SK-N-SH (cell line): ENCODE measurements at places on chromosomes 6 and 20. TPM values are rescaled to one million over a fixed set of nuclear protein-coding genes. Genes with fewer than 3 reads are reported as not detected.

DNA sequence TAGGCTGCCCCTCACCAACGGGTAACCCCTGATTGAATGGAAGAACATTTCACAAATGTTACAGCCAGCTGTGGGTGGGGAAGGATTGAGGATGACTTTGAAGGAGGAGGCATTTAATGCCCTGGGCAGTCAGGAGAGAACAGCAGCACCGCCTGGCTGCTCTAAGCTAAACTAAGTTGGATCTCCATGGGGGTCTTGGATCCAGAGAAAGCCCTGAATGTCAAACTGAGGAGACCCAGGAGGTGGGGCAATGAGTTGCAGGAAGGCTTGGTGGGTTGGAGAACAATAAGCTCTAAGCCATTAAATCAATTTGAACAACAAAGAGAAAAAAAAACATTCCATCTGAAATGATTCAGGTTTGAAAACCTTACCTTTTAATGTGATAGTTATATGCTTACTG is 35.4 kb downstream of the TMX4 start:
- no peaks in the 10 kb centered on the region for H3K4me1 ChIP-seq
- no peaks in the 10 kb centered on the region for H3K27me3 ChIP-seq
- peaks cover 75% of the 10 kb centered on the region for H3K36me3 ChIP-seq
- H3K27ac ChIP-seq, result no peak overlapping the region
- no peak for DNase-seq
- no peak overlapping the region for H3K4me3 ChIP-seq

DNA sequence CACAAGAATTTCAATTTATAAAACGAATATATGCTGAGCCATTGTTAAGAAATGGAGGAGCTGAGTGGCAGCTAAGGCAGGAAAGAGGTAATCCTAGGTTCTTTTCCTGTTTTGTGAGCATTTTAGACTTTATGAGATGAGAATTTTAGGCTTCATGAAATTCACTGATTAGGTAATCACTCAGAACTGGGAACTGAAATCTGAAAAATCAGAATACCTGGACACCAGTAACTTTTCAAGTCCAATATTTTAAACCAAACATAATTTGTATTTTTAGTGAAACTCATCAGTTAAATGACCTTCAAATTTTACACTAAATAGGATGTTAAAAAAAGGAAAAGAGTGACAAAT is 389.9 kb downstream of the HTR1B start:
- no peak overlapping the region for H3K27ac ChIP-seq
- H3K27me3 ChIP-seq, result no peaks in the 10 kb centered on the region
- DNase-seq, result no peak
- H3K4me3 ChIP-seq, result no peak overlapping the region
- no peaks in the 10 kb centered on the region for H3K4me1 ChIP-seq

DNA sequence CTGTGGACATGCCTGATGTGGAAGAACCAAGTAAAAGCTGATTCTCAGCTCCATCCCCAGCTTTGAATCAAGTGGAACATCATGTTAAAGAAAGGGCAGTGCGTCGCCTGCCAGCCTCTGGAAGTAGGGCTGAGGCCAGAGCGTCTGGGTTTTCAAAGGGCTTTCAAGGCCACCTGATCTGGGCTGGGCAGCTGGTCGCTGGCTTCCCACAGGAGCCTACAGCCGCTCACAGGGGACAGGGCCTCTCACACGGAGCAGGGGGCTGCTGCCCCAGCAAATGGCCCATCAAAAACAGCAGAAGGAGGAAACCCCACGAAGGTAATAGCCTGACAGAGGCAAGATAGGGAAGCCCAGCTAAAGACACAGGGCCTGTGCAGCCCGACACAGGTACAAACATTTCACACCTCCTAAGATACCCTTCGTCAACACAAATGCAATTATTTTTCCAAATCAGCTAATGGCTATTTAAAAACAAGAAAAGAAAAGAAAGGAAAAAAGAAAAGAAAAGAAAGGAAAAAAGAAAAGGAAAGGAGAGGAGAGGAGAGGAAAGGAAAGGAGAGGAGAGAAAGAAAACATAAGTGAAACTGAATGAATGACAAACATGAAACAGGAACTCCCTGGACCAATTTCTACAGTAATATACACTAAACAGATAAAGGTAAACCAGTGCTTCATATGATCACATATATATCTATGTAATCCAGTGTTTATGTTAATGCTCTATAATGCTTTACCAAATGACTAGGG is 24.8 kb downstream of the RRBP1 start:
- no peak overlapping the region for H3K27ac ChIP-seq
- no peak overlapping the region for H3K4me3 ChIP-seq
- DNase-seq, result peak; percentile 4
- no peaks in the 10 kb centered on the region; the same call in 1 of the 2 replicates for H3K4me1 ChIP-seq

GRCh38 chr20:52231230-52231746 is 39.7 kb upstream of the ZFP64 start:
- no peak overlapping the region for H3K27ac ChIP-seq
- no peak for DNase-seq
- H3K27me3 ChIP-seq, result no peaks in the 10 kb centered on the region
- no peaks in the 10 kb centered on the region; the same call in 1 of the 2 replicates for H3K4me1 ChIP-seq
- no peak overlapping the region for H3K4me3 ChIP-seq

- no peak overlapping the region for H3K4me3 ChIP-seq
- no peaks in the 10 kb centered on the region; the same call in 1 of the 2 replicates for H3K4me1 ChIP-seq
- no peak overlapping the region for H3K27ac ChIP-seq
- H3K36me3 ChIP-seq, result no peaks in the 10 kb centered on the region
These were observed 72.5 kb upstream of the SULF2 start for GRCh38 chr20:47857569-47858464.

GRCh38 chr6:30893666-30894065 is 9.3 kb downstream of the DDR1 start:
- no peak overlapping the region for H3K27ac ChIP-seq
- no peaks in the 10 kb centered on the region for H3K4me1 ChIP-seq
- no peak overlapping the region for H3K4me3 ChIP-seq

DNA sequence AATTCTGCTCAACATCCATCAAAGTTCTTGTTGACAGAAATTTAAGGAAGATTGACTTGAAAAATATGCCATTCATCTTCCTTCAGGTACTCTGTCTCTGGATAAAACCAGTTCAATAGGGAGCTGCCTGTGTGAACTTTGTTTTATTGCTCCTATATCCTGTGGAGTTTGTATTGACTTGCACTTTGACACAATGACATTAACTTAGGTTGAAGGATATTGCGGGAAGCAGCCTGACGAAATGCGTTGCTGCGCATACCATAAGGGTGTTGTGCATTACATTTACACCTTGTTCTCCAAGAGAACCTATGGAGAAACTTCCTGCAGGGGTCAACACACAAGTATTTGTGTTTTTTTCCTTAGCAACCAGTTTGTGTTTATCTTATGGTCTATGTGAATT is 185.4 kb upstream of the GRIK2 start:
- no peak overlapping the region for H3K4me3 ChIP-seq
- DNase-seq, result no peak
- no peak overlapping the region for H3K27ac ChIP-seq
- H3K4me1 ChIP-seq, result no peaks in the 10 kb centered on the region
- no peaks in the 10 kb centered on the region for H3K36me3 ChIP-seq

- peaks cover 3% of the 10 kb centered on the region; the same call in 1 of the 2 replicates for H3K4me1 ChIP-seq
- no peaks in the 10 kb centered on the region for H3K36me3 ChIP-seq
- H3K4me3 ChIP-seq, result no peak overlapping the region
- H3K27me3 ChIP-seq, result no peaks in the 10 kb centered on the region
- no peak overlapping the region for H3K27ac ChIP-seq
- no peak for DNase-seq
These were observed 287.1 kb downstream of the GMDS start for GRCh38 chr6:1958257-1958656.

GRCh38 chr20:15267935-15268334 is 930.5 kb upstream of the FLRT3 start:
- no peak overlapping the region for H3K4me3 ChIP-seq
- no peak overlapping the region for H3K27ac ChIP-seq
- H3K36me3 ChIP-seq, result no peaks in the 10 kb centered on the region
- no peaks in the 10 kb centered on the region for H3K27me3 ChIP-seq
- H3K4me1 ChIP-seq, result no peaks in the 10 kb centered on the region

DNA sequence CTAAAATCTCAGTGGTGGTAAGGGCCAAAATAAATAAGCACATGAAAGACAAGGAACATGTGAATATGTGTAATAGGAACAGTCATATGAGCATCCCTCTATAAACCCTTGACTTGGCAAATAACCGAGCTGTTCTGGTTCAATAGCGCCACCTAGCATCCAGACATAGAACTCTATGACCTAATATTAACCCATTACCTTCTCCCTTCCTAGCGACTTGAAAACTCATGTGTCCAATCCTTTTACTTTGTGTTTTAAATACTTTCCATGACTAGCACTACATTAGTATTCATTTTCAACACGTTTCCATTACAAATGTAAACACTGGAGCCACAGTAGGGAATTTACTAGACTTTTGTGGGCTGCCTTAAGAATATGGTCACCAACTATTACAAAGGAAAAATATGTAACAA is 279.7 kb downstream of the UST start:
- H3K27me3 ChIP-seq, result no peaks in the 10 kb centered on the region
- no peaks in the 10 kb centered on the region; the same call in 1 of the 2 replicates for H3K4me1 ChIP-seq
- DNase-seq, result peak; percentile 32
- H3K4me3 ChIP-seq, result no peak overlapping the region
- peak overlapping the region; percentile 36 for H3K27ac ChIP-seq
- peaks cover 12% of the 10 kb centered on the region for H3K36me3 ChIP-seq

GRCh38 chr6:156513504-156513903 is 263.7 kb upstream of the ARID1B start:
- no peak overlapping the region for H3K27ac ChIP-seq
- no peaks in the 10 kb centered on the region for H3K27me3 ChIP-seq
- H3K4me3 ChIP-seq, result no peak overlapping the region
- H3K4me1 ChIP-seq, result peaks cover 3% of the 10 kb centered on the region; the same call in 1 of the 2 replicates
- no peaks in the 10 kb centered on the region for H3K36me3 ChIP-seq

DNA sequence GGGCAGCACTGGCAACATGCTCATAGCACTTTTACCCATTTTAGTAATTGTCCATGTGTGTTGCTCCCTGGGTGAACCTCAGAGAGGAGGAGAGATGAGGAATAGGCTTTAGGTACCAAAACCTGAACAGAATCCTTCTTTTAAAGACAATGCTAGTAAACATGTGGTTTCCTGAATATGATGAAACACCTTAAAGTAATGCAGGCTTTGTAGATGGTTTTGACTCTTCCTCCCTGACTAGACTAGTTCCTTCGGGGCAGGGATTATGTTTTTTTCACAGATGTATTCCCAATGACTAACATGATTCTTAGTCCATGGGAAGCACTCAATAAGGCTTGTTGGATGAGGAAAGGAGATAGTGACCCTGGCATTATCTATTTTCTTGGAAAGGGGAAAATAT is 367.6 kb upstream of the JAG1 start:
- no peak overlapping the region for H3K4me3 ChIP-seq
- no peak for DNase-seq
- H3K36me3 ChIP-seq, result no peaks in the 10 kb centered on the region
- H3K27me3 ChIP-seq, result no peaks in the 10 kb centered on the region
- H3K4me1 ChIP-seq, result no peaks in the 10 kb centered on the region

GRCh38 chr6:54878718-54879117 is 32.1 kb downstream of the FAM83B start:
- H3K27me3 ChIP-seq, result no peaks in the 10 kb centered on the region; the same call in 1 of the 2 replicates
- no peak overlapping the region for H3K4me3 ChIP-seq
- H3K4me1 ChIP-seq, result no peaks in the 10 kb centered on the region
- H3K27ac ChIP-seq, result no peak overlapping the region

DNA sequence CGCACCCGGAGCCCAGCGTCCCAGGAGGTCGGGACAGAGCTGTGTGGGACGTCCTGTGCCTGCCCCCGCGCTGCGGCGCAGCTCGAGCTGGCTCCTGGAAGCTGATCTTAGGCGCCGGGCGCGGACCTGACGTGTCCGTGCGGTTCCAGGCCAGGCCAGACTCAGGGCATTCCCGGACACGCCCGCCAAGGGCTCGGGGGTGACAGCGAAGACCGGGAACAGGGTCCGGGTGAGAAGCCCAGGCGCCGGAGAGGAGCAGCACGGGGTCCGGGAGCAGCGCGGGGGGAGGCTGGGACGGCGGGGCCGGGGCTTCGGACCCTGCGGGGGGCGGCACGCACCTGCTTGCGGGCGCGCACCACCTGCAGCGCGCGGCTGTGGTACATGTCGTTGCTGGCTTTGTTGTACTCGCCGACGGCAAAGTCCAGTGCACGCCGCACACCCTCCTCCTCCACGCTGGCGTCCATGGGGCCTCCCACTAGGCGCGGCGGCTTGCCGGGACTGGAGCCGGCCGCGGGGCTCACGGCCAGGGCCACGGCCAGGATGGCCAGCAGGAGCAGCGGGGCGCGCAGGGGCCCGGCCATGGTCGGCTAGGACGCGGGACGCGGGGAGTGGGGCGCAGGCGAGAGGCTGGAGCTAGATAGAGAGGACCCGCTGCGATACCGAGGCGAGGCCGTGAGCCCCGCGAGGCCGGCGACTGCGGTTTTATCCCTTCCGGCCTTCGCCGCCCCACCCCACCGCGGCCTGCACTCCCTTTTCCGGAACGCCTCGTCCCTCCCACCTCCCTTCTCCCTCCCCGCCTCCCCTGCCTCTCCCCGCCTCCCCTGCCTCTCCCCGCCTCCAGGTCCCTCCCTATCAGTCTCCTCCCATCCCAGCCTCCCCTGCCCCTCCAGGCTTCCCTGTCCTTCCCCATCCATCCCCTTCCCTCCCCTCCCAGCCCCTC is at the start of gene CST3:
TSS of gene CST3 (minus strand) at position 674 of the 940 bp plus-strand sequence. CDS start at position 581, 93 bp downstream.
- peak within 1 kb of the TSS; percentile 96 for H3K4me3 ChIP-seq
- H3K36me3 ChIP-seq, result no peaks in the 10 kb centered on the region
- peak within 1 kb of the TSS; percentile 67 for H3K27ac ChIP-seq
- peaks cover 6% of the 10 kb centered on the region; the same call in 1 of the 2 replicates for H3K4me1 ChIP-seq

- H3K27ac ChIP-seq, result no peak overlapping the region
- DNase-seq, result no peak
- peaks cover 4% of the 10 kb centered on the region; the same call in 1 of the 2 replicates for H3K27me3 ChIP-seq
- H3K4me3 ChIP-seq, result no peak overlapping the region
- no peaks in the 10 kb centered on the region for H3K4me1 ChIP-seq
These were observed 144.3 kb downstream of the F13A1 start for GRCh38 chr6:6176127-6176526.

- H3K4me1 ChIP-seq, result peaks cover 4% of the 10 kb centered on the region; the same call in 1 of the 2 replicates
- no peak for DNase-seq
- H3K27me3 ChIP-seq, result no peaks in the 10 kb centered on the region
- H3K36me3 ChIP-seq, result no peaks in the 10 kb centered on the region
- H3K27ac ChIP-seq, result peak overlapping the region; percentile 18; the same call in 1 of the 2 replicates
- H3K4me3 ChIP-seq, result no peak overlapping the region
These were observed 71.3 kb upstream of the TOX2 start for GRCh38 chr20:43843096-43843964.

- H3K4me1 ChIP-seq, result no peaks in the 10 kb centered on the region
- no peak overlapping the region for H3K27ac ChIP-seq
- DNase-seq, result no peak
- no peaks in the 10 kb centered on the region for H3K36me3 ChIP-seq
- H3K4me3 ChIP-seq, result no peak overlapping the region
- no peaks in the 10 kb centered on the region for H3K27me3 ChIP-seq
These were observed 47.8 kb downstream of the SHLD1 start for GRCh38 chr20:5797843-5798462.

CHRNA4 gene
- not detected in 2 replicates for polyA plus RNA-seq

CLIC5 gene
- 0.03 TPM in 1 of 2 replicates, not detected in the other for polyA plus RNA-seq
